ENCODE measurements at places on chromosomes 16 and 17.
A peak's percentile ranks its signal among the peaks of the same experiment; 100 is the strongest.

DNA sequence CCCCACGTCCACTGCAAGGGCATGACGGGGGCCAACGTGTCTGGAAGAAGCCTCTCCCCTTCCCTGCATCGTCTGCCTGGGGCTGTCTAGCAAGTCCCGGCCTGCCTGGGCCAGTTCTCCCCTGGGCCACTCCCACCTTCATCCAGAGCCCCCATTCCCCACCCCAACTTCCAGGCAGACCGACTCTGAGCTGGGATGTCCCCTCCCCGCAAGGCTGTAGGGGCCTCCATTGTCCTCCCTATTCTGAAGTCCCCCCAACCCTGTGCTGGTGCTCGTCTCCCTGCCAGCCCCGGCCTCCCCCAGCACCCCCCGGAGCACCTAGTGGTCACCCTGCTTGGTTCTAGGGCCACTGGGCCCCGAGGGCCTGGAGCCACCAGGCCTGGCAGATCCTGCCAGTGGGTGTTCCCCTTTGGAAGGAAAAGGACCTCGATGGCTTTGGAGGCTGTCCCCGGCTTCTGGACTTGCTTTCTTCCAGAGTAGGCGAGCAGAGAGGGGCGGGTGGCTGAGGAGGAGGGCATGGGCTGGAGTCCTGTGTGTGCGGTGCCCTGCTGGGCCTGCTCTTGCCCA is 4.8 kb downstream of the GLIS2 start:
- no peak for DNase-seq

DNA sequence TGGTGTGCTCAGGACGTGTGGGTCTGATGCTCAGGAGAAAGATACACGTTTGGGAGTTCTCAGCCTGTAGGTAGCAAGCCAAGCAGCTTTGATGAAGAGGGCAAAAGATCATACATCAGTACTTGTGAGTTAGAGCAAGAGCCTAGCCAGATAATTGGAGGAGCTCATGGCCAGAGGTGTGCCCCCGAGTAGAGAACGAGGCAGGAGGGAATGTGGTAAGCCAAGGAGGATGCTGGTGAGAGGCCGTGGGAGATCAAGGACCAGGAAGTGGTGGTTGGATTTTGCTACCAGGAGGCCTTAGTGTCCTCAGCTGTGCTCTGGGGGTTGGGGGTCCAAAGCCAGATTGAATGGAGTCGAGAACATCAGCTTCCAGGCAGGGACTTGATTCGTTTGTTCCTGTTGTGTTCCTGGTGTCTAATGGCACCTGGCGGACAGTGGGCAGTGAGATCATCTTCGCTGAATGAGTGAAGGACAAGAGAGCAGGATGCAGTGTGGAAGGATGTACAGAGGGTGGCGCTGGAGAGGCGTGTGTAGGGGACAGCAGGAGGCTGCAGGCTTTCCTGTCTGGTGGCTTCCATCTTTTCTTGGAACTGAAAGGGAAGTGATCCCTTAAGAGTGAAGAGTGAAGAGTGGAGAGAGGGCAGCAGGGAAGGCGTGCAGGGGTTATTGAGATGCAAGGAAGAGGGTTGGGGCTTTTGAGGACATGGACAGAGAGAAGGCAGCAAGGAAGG is 11.6 kb downstream of the FBXL19 start:
- no peak for DNase-seq

- no peak for DNase-seq
These were observed 120.6 kb downstream of the IRF8 start for GRCh38 chr16:86019446-86020047.

- no peak for DNase-seq
These were observed 189.7 kb downstream of the TMEM132E start for GRCh38 chr17:34769049-34769448.

DNA sequence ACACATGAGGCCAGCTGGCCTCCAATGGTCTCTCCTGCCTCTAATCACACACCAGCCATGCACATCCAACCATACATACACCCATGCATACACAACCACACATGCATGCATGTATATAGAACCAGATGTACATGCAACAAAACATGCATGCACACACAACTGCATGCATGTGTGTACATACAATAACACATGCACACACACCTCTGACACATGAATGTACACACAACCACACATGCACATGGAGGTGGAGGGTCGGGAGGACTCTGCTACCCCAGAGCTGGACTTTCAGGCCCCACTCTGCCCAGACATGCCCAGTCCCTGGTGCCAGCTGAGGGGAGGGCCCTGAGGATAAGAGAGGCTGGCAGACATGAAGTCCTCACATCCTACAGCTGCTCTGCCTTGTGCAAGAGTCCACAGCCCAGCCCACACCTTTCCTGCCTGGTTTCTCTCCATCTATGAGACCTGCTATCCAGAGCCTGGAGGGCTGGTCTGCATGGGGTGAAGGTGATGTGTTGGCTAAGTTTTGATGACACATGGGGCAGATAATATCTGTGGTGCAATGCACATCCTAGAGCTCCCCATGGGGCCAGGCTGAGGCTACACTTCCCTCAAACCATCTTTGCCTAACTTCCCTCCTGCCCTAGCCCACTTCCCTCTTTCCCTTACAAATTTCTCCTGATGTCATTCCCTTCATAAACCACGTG is 50.9 kb upstream of the SDK2 start:
- no peak for DNase-seq

GRCh38 chr16:60304066-60304465 is 1570.0 kb upstream of the GOT2 start:
- no peak for DNase-seq

DNA sequence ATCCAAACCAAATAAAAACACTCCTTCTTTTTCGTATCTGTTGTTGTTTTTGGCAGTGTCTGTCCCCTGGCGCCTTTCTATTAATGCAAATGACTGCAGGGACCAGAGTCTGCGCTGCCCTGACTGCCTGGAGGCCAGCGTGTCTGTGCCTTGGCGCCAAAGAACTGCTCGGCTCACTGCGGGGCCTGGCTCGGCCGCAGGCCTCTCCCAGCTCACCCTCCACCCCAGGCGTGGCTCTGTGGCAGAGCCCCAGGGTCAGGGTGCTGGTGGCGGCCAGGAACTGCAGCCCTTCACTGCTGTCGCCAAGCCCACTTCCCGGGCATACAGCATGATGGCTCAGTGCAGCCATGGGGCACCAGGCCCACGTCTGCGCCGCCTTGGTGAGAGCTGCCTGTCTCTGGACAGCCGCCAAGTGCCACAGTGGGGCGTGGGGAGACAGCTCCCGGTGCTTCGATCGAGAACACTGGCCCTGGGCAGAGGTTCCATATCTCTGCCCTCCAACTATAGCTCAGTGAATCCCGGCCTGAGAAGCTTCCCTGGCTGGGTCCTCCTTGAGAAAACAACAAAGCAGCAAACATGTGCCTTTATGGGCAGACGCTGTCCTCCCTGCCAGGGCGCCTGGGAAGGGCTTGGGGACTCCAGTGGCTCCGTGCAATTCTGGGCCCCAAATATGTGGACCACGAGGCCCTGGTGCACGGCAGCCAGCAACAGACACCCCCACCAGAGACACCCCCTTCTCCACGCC is 11.1 kb downstream of the CANT1 start:
- DNase-seq, result no peak

- no peak for DNase-seq
These were observed 296.5 kb upstream of the MAF start for GRCh38 chr16:79897104-79897452.

- DNase-seq, result no peak
These were observed 30.6 kb downstream of the MAP2K6 start for GRCh38 chr17:69445132-69445531.

DNA sequence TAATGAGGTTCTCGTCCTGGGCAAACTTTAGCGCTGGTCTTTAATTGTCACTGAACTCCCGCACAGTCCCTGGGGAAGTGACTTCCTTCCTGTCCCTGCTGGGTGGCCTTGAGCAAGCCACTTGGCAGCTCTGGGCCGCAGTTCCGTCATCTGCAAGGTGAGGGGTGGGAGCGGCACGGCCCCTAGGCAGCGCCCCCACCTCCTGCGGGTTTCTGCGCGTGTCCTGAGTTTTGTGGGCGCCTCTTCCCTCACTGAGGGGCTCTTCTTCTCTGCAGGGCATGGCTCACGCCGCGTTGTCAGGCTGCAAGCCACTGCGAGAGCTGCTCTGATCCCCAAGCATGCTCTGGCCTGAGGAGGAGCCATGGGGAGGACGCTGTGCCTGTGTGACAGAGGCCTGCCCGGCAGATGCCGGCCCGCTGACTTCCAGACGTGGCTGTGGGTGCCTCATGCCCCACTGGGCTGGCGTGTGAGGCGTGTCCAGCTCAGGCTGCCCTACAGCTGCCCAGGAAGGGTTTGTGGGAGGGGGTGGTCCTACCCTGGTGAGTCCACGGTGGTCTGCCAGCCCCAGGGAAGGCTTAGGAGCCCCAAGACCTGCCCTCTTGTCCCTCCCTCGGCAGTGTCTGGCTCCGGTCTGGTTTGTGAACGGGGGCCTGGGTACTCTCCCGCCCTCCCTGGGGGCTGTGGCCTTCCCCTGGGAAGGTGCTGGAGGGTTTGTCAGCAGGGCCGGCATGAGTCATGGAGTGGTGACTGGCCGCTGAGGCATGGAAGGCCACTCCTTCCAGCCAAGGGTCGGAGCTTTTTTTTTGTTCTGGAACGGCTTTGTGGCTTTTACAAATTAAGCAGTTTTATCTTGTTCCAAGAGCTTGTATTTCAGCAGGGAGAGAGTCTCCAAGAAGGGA is 182.0 kb downstream of the SEC14L1 start:
- DNase-seq, result no peak

GRCh38 chr17:13995856-13996271 is 73.4 kb upstream of the COX10 start:
- no peak for DNase-seq

DNA sequence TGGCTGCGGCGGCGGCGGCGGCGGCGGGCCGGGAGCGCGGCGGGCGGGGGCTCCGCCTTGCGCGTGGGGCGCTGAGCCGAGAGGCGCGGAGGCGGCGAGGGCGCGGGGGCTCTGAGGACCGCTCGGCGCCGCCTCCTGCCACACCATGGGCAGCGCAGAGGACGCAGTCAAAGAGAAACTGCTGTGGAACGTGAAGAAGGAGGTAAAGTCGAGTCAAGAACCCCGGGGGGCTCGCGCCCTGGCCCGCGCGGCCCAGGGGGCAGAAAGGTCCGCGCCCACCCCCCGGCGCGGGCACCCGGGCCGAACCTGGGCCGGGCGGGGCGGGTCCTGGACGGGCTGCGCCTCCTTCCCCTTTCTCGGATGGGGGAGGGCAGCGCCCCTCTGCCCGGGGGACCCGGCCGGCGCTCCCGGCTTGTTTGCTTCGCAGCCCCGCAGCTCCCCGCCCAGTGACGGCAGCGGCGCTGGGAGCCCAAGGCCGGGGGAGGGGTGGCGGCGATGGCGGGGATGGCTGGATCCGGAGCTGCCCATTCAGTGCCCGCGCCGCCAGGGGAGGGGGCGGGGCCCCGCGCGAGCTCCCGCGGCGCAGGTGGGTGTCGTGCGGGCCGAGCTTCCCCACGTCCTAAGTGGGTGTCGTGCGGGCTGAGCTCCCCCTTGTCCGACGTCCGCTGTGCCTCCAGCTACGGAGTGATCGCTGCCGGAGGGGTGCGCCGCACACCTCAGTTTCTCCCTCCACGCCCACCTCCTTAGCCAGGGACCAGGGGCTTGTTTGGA is 428 bp downstream of the SGSM2 start:
- no peak for DNase-seq

GRCh38 chr16:79278506-79278905 is 322.0 kb downstream of the MAF start:
- DNase-seq, result peak; percentile 27

- no peak for DNase-seq
These were observed 32.0 kb upstream of the SLC5A10 start for GRCh38 chr17:18919963-18920362.
